ENCODE measurements at places on chromosomes 12 and 14. TPM values are rescaled to one million over a fixed set of nuclear protein-coding genes. Genes with fewer than 3 reads are reported as not detected.

- DNase-seq: no peak
Measured at GRCh38 chr12:16136219-16136988, 141.1 kb downstream of the SLC15A5 start.

- DNase-seq: no peak
Measured at GRCh38 chr12:89160716-89161123, 191.6 kb downstream of the DUSP6 start.

GRCh38 chr12:114440270-114441038, 34.5 kb upstream of the TBX5 start:
- peak; percentile 43 for DNase-seq

AP5M1 gene
- 153 TPM for total RNA-seq

SERPINA10 gene
- not detected for total RNA-seq
